ENCODE measurements at places on chromosomes 13 and 19.

GRCh38 chr13:35961002-35961401 lies 170.2 kb downstream of the DCLK1 start:
- no peak for DNase-seq

DNA sequence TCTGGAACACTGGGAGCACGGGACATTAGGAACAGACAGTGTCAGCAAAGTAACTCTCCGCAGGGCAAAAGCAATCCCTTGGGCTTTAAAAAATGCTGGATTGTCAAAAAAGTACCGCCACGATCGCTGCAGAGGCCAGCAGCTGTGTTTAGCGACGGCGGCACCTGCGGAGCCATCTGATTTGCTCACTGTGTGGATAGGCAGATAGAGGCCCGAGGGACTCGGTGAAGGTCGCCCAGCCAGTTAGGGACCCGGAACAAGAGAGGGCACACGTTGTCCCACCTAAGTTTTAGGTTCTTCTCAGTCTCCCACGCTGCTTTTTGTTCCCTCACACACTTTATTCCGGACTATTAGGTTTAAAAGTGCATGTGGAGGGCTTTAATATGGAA lies 238.3 kb downstream of the TEX29 start:
- DNase-seq: no peak

DNA sequence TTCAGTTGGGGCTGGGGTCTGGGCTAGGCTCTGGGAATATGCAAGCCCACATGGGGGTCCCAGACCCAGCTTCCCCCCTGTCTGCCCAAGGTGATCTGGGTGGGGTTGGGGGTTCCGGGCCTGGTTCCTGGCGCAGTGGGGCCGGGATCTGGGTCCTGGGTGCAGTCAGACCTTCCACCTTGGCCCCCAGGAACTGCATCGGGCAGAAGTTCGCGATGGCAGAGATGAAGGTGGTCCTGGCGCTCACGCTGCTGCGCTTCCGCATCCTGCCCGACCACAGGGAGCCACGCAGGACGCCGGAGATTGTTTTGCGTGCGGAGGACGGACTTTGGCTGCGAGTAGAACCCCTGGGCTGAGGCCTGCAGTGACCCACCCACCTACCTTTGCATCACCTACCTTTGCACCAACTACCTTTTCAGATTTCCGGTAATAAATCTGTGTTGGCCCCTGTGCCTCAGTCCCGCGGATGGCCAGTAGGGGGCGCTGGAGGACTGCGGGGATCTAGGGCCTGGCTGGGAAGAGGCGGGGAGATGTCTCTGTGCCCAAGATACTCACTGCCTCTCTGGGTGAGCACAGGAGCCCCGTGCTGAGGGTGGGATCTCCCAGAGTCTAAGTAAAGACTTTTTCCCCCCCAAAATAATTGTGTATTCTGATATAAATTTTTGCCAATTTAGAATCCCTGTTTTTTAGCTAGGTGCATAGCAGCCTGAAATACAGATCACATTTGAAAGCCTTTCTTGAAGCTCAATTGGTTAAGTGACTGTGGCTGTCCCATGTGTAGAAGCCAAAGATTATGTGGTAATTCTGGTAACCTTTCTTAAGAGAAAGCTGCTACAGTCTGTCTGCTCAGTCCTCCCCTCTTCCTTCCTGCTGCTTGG lies 11.5 kb upstream of the CYP4F3 start:
- DNase-seq: no peak

DNA sequence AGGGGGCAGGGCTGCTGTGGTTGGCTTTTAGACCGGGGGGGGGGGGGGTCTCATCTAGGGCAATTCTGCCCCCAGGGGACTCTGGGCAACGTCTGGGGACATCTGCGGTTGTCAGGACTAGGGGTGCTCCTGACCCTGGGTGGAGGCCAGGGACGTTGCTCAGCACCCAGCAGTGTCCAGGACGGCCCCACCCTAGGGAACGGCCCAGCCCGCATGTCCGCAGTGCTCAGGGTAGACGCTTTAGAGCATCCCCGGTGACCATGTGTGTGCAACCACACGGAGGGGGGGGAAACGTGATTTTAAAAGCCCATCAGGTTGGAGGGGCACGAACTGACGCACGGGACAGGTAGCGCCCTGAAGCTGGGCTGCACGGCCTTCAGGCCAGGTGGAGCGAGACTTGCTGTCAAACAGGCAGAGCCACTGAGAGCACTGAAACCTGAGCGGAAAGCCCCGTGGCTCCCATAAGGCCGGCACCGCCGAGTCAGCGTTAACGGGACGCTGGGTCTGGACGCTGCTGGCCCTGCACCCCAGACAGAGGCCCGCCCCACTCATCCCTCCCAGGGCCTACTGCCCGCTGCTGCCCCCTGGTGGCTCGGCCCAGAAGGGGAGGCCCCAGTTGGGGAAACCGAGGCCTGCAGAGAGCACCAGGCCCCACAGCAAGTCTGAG lies 8.3 kb downstream of the CACTIN start:
- DNase-seq: no peak

- no peak for DNase-seq
Observed at GRCh38 chr19:5663904-5664303, 16.4 kb downstream of the MICOS13 start.

- no peak for DNase-seq
Observed at GRCh38 chr13:97101912-97102708, 107.8 kb upstream of the OXGR1 start.

DNA sequence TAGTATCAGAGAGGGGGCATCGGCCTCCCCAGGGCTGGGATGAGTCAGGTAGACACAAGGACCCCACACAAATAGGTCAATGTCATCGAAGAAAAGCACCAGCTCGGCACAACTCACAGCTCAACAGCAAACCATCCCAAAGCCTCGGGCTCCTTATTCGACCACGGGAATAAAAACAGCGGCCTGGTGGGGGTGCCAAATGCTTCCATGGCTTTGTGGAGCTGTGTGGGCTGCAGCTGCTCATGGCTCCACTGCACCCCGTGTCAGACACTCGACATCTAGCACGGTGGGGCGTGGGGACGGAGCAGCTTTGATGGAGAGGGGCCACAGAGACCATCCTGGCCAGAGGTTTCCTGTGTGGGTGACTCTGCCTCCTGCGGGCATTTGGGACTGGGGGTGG lies 212.5 kb upstream of the SOX1 start:
- peak; percentile 84 for DNase-seq

- no peak for DNase-seq
Observed at GRCh38 chr13:50386541-50387050, 371.4 kb downstream of the KCNRG start.

- DNase-seq: no peak
Observed at GRCh38 chr13:91133941-91134802, 213.3 kb upstream of the MIR17HG start.

DNA sequence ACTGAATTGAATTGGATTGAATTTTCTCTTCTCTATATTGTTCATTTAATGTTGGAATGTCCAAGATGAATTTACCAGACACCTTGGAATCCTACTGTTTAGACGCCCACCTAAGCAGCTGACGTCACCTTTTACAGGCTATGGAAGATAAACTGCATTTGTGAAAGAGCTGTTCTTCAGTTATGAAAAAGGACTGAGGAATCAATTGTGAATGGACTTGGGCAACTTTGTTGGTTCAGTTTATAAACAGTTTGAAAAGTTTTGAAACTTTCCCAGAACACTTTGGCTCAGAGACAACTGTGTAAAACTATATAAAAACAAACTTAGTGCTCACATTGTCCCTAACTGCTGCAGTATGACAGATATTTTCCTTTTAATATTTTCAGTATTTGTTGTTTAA lies 590.8 kb upstream of the SPRY2 start:
- no peak for DNase-seq

DNA sequence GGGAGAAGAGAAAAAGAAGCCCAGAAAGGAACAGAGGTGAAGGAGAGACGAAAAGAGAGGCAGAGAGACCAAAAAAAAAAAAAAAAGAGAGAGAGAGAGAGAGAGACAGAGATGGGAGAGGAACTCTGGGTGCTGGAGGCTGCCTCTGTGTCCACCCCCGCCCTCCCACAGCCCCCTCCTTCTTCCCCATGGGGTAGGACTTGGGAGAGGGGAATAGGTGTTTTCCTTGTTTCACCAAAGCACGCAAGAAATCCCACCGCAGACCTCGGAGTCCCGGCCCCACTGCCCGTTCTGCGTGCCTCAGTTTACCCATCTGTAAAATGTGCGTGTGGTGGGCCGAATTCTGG lies 4.9 kb downstream of the ONECUT3 start:
- DNase-seq: no peak

DNA sequence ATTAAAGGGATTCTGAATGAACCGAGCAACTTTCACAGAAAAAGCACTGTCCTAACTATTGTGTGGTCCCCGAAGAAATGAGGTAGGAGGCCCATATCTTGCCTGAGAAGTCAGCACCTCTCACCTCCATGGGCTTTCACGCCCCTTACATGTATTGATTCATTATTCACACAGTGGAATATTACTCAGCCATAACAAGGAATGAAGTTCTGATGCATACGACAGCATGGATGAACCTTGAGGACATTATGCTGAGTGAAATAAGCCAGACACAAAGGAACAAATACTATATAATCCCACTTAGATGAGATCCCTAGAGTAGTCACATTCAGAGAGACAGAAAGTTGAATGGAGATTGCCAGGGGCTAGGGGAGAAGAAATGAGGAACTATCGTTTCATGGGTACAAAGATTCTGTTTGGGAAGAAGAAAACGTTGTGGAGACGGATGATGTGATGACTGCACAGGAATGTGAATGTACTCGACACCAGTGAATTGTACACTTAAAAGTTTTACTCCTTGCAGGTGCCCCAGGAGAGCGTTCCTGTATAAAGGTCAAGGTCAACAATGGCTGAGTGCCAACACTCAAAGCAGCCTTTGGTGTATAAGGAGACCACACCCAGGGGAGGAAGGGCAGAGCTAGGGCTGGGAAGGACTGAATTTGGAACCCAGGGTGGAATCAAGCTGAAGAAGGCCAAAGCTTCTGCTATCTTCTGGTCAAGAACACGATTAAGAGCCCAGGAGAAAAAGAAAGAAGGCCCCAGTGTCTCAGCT lies 22.5 kb downstream of the ZIC5 start:
- no peak for DNase-seq

GRCh38 chr13:86877441-86877840 lies 793.7 kb upstream of the SLITRK5 start:
- DNase-seq: no peak

DNA sequence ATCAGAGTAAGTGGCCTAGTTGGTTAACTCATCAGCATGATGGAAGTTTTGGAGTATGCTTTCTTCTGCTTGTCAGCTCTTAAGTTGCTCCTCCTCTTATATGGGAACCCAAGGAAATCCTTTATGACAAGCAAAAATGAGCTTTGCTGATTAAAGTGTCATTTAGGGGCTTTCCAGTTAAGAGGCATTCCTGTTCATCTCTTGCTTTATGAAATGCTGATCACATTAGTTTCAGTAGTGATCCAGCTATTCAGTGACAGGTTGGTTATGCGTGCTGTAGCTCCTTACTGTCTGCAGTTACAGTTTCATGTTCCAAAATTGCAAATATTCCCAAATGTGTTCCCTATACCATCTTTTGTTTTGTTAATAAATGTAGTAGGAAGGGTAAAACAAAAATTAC lies 146.6 kb downstream of the CDK8 start:
- DNase-seq: no peak

Measured in NCI-H187 (cell line).